Activated T-helper 1 cell treated with anti-CD3 and anti-CD28 coated beads, Interleukin-2, amount 50 U/mL, for 16 hours (primary cell): ENCODE measurements at places on chromosomes 2 and 18.

DNA sequence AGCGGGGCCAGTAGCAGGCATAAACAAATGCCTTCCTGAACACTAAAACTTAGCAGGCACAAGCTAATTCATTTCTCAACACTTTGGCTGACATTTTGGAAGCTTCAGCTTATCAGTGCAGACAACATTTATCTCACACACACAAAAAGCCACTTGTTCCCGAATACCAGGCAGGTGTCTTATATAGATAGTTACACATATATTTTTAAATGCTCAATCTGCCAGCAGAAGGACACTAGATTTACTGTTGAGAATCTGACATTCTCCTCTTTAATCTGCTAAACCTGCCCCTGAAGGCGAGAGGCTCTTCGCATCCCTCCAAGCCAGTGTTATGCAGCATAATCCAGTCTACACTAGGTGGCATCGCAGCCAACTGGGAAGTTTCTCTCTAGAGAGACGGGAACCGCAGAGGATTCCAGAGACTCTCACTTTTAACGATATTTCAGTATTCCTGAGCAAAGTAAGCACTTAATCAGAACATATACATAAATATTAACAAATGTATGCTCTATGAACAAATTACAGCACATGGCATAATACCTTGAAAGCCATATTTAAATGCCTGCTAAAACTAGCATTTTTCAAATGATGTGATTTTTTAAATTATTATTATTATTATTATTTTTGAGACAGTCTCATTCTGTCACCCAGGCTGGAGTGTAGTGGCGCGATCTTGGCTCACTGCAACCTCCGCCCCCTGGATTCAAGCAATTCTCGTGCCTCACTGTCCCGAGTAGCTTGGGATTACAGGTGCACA, 90.2 kb upstream of the SCG2 start:
- DNase-seq = no peak

GRCh38 chr2:11467129-11467649, 1.2 kb upstream of the E2F6 start:
- no peak for DNase-seq

- no peak for DNase-seq
These were observed 29.2 kb downstream of the PDIA6 start for GRCh38 chr2:10783421-10783820.

DNA sequence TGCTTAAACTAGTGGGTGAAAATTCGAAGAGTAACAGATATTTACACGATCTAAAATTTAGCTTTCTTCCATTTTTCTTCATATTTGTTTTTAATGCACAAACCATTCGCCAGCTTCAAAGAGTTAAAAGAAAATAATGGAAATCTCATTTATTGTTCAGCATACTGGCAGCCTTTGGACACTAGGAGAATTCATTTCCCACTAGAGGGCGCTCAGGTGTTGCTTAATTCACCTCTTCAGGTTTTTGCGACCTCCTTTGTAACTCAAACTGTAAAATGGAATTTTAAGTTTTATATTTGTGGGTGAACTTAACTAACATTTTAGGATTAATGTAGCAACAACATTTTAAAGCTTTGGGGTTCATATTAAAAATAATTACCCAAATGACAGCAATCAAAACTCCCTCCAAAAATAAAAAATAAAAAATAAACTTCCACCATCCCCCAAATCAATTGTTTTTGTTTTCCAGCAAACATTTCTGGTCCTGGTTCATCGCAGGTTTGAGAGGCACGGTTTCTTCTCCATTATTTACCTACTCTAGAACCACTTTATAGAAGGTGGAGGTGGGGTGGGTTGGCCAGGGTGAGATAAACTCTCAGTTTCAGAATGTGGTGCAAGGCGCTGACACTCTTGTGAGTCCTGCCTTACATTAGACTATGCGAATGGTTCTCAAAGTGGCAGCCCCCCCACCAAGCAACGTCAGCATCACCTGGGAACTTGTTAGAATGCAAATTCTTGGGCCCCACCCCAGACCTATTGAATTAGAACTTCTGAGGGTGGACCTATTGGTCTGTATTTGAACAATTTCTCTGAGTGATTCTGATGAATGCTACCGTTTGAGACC, 24.7 kb upstream of the PNPT1 start:
- no peak for DNase-seq

DNA sequence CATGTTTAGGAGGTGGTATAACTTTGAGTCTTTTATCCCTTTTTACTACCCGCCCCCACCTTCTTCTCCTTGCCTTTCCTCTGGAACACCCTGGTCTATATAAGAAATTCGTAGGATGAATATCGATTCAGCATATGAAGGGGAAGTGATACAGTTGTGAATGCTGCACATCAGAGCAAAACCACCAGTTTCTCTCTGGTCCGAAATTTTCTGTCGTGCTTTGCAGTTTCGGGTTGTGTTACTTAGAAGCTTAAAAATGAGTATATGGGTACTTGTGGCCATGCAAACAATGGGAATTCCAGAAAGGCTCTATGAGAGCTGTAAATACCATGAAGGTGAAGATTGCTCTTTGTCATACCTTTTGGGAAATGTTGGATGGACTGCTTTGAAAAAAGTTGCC, 60.6 kb downstream of the DAW1 start:
- no peak for DNase-seq

DNA sequence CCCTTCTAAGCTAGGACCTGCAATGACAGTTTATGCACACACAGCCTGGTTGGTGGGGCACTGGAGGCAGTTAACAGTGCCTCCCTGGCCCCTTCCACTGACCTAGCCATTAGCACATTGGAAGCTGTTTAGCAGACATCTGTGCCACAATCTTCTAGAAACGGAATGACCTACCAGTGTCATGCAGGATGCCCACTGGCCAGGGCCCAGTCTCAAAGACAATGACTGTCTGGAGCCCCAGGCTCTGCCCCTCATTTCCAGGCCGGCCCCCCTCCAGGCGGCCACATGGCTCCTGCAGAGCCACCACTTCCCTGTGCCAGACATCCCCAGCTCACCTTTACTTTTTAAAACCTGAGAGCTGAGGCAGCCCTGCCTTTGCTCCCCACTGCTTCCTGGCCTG, 123.5 kb upstream of the CAPN13 start:
- no peak for DNase-seq
